ENCODE measurements at places on chromosomes 3 and 15. TPM values are rescaled to one million over a fixed set of nuclear protein-coding genes. Genes with fewer than 3 reads are reported as not detected.

Gene ITGB5
- 154 TPM for total RNA-seq

Gene CCDC14
- total RNA-seq = 44.9 TPM

Gene MASP1
- 22.1 TPM for total RNA-seq

Gene GANC
- total RNA-seq = 10.2 TPM

Gene ATR
- total RNA-seq = 35.6 TPM

Gene DPPA2
- total RNA-seq = 2.1 TPM

Gene POLR2M
- total RNA-seq = 148 TPM

GRCh38 chr15:74209560-74209958, 7.0 kb upstream of the STRA6 start:
- H3K27ac ChIP-seq = no peak overlapping the region
- DNase-seq = no peak
- no peaks in the 10 kb centered on the region for H3K36me3 ChIP-seq
- H3K4me3 ChIP-seq = no peak overlapping the region
- H3K27me3 ChIP-seq = peaks cover 2% of the 10 kb centered on the region
- no peaks in the 10 kb centered on the region for H3K4me1 ChIP-seq

- H3K4me1 ChIP-seq = no peaks in the 10 kb centered on the region
- no peak overlapping the region for H3K4me3 ChIP-seq
- no peaks in the 10 kb centered on the region for H3K36me3 ChIP-seq
- no peak for DNase-seq
- no peak overlapping the region for H3K27ac ChIP-seq
Measured at GRCh38 chr3:25171118-25171807, 256.8 kb upstream of the RARB start.

DNA sequence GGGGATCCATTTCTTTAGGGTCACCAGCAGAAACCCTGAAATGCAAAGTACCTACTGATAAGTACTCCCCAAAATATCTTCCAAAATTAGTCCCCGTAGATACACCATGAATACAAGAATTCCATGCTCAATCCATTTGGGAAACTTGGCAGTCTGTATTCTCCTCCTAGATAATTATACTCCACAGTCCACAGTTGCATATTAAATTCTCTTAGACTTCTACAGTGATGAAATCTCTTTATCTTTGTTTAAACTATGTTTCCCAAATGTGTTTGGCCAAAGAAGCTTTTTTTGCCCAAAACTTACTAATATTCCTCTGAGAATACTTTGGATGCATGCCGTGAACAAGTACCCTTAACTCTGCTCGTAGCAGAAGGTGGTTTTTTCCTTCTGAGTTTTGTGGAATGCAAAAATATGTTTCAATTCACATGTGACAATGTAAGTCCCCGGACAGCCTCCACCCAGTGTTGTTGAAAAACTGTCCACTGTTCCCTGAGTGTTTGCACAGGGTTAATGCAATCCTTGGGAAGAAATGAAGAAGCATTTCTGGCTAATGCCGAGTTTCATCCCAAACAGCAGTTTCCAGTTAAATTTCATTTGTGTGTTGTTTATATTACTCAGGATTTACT, 126.7 kb downstream of the ARNT2 start:
- no peaks in the 10 kb centered on the region for H3K36me3 ChIP-seq
- no peak for DNase-seq
- no peak overlapping the region for H3K27ac ChIP-seq
- no peaks in the 10 kb centered on the region for H3K27me3 ChIP-seq
- no peak overlapping the region for H3K4me3 ChIP-seq

DNA sequence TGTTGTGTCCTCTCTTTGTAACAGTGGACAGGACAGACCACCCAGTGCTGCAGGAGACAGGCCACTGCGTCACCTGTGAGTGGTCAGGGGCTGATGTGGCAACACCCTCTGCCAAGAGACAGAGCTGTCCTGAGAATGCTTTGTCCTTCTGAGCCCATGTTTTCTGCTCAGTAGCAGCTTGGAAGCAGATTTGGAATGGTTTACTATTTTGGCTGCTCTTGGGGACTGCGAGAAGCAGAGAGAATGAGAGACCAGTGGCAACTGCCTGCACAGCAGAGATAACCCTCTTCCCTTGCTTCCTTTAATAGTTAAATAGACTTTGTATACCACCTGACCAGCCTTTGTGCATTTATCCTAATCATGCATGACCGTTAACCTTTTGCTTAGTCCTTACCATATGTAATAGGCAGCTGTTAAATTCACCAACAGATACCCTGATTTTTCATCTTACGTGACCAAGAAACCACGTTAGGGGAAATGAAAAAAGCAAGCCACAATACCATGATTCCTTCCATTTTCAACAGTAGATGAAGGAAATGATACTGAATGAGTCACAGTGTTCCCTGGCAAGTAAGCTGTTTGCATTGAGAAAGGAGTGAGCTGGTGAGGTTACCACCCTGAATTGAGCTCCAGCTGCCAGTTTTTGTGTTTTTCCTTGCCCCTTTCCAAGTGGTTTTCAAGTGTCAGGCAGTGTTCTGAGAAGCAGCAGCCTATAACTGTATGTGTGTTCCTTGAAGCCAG, 35.5 kb downstream of the B3GALNT1 start:
- no peak overlapping the region for H3K4me3 ChIP-seq
- no peaks in the 10 kb centered on the region for H3K36me3 ChIP-seq
- H3K27ac ChIP-seq = no peak overlapping the region

GRCh38 chr15:75694241-75695182, 18.1 kb downstream of the CSPG4 start:
- H3K4me1 ChIP-seq = peaks cover 12% of the 10 kb centered on the region
- DNase-seq = peak; percentile 50
- H3K4me3 ChIP-seq = no peak overlapping the region
- H3K27me3 ChIP-seq = no peaks in the 10 kb centered on the region
- H3K36me3 ChIP-seq = no peaks in the 10 kb centered on the region

GRCh38 chr3:2851835-2852234, 258.3 kb downstream of the IL5RA start:
- H3K4me3 ChIP-seq = no peak overlapping the region
- H3K4me1 ChIP-seq = no peaks in the 10 kb centered on the region
- DNase-seq = no peak
- no peaks in the 10 kb centered on the region for H3K27me3 ChIP-seq
- no peaks in the 10 kb centered on the region for H3K36me3 ChIP-seq

- peaks cover 10% of the 10 kb centered on the region for H3K4me1 ChIP-seq
- H3K36me3 ChIP-seq = no peaks in the 10 kb centered on the region
- H3K27ac ChIP-seq = peak overlapping the region; percentile 74
- H3K4me3 ChIP-seq = no peak overlapping the region
- H3K27me3 ChIP-seq = no peaks in the 10 kb centered on the region
- peak; percentile 39 for DNase-seq
Measured at GRCh38 chr3:45087155-45087554, 59.0 kb downstream of the CDCP1 start.

DNA sequence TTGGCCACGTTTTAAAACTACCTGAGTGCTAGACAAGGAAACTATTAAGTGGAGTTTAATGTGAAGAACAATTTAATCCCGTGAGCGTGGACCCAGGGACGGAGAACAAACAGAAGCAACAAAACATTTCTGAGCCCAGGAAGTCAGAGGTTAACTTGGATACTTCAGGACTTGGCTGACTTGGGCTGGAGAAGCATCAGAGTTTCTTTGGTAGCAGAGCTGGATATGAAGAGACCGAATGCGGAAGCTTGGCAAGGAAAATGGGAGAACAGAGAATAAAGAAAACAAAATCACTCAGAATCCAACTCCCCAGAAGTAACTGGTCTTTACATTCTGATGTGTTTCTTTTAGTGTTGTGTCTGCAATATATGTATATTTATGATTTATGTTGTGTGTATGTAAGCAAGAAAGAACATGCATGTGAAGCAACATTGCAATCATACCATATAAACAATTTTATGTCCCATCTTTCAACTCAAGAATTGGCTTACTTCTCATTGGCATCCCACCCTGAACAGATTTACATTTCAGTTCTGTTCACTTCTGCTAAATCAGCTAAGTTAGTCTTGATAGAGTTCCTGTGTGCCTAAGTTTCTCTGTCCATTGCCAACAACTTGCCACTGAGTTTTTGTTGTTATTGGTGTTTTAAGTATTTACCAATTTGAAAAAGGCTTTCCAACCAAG, 17.2 kb upstream of the PLOD2 start:
- no peak overlapping the region for H3K27ac ChIP-seq
- no peak overlapping the region for H3K4me3 ChIP-seq
- H3K4me1 ChIP-seq = no peaks in the 10 kb centered on the region
- H3K27me3 ChIP-seq = no peaks in the 10 kb centered on the region
- no peaks in the 10 kb centered on the region for H3K36me3 ChIP-seq

DNA sequence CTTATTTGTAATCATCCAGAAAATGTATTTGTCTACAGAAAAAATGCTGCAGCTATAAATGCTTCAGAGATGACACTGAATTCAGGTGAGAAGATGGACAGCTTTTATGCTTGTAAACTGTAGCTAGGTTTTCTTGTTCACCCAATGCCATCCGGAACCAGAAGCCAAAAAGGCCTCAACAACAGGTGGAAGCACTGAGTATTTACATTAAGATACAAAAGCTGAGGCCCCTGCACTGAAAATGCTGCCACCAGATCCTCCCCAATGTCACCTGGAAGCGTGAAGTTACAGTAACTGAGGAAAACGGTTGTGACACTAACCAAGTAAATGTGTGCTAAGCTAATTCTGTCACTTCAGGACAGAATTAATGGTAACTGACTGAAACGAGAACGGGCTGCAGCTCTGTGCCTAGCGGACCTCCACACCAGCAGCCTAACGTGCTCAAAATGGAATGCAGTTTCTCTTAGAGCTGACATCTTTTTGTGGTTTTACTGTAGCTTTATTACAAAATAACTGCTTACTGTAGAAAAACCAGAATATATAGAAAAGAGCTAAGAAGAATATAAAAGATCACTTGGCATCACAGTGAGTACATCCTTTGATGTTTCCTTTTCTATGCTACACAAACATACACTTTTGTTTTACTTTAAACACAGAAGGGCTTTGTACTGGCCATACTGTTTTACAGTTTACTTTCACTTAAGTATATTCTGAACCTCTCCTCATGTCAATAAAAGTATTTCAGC, 7.6 kb downstream of the CHSY1 start:
- DNase-seq = no peak
- no peak overlapping the region for H3K4me3 ChIP-seq
- peaks cover 48% of the 10 kb centered on the region for H3K4me1 ChIP-seq
- H3K36me3 ChIP-seq = no peaks in the 10 kb centered on the region

DNA sequence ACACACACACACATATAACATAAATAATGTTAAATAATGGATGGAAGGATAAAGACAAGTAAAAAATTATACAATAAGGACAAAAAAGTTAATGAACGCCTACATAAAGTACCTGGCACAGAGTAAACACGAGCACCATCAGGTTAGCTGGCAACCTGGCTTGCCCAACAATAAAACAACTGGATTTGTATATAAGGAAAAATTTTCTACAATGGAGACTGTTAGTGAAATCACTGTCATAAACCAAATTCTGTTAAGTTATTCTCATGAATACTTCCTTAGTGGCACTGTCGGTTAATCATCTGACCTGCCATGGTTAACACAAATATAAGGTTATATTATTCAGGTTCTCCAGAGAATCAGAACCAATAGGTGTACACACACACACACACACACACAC, 54.8 kb downstream of the DPH6 start:
- H3K4me3 ChIP-seq = no peak overlapping the region
- no peaks in the 10 kb centered on the region for H3K4me1 ChIP-seq
- H3K27ac ChIP-seq = no peak overlapping the region
- no peaks in the 10 kb centered on the region for H3K36me3 ChIP-seq

DNA sequence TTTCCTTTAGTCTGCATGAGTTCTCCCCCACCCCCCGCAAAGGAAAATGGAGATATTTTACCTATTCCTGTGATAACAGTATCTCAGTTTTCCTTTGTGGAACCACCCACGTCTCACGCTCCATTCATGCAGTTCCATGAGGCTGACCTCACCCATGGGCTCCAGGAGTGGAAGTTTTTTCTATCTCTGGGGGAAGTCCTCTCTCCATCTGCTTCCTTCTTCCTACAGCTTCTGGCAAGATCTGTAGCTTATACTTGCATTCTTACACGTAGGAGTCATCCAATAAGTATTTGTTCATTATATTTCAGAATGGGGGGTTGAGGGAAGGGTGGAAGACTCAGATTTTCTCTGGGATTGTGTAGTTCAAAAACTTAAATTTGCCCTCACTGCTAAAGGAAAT, 5.8 kb upstream of the GLCE start:
- no peak for DNase-seq
- H3K4me3 ChIP-seq = no peak overlapping the region
- H3K27me3 ChIP-seq = no peaks in the 10 kb centered on the region
- no peaks in the 10 kb centered on the region for H3K4me1 ChIP-seq

GRCh38 chr15:29566914-29567313, 255.4 kb downstream of the TJP1 start:
- no peaks in the 10 kb centered on the region for H3K4me1 ChIP-seq
- H3K27ac ChIP-seq = no peak overlapping the region
- DNase-seq = no peak
- H3K4me3 ChIP-seq = no peak overlapping the region
- H3K36me3 ChIP-seq = no peaks in the 10 kb centered on the region

DNA sequence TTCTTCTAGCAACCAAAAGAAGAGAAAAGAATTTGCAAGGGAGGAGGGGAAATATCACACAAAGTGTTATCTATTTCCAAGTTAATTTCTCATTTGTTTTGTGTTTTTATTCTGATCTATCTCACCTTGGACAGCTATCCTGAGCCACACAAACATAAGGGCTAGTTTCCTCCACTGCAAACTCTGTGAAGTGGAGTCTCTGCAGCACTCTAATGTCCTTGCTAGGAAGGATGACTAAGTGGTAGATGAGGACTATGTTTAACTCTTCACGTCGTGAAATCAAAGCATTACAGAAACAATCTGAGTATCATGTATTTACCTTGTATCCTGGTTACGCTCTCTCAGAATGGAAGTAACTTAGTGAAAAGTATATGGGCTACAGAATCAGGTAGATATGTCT, 33.9 kb upstream of the CHRM5 start:
- DNase-seq = no peak
- no peak overlapping the region for H3K4me3 ChIP-seq
- H3K27me3 ChIP-seq = no peaks in the 10 kb centered on the region
- H3K36me3 ChIP-seq = no peaks in the 10 kb centered on the region
- H3K4me1 ChIP-seq = no peaks in the 10 kb centered on the region

GRCh38 chr3:181497358-181497757, 214.4 kb upstream of the SOX2 start:
- H3K27ac ChIP-seq = no peak overlapping the region
- no peak overlapping the region for H3K4me3 ChIP-seq
- DNase-seq = no peak
- no peaks in the 10 kb centered on the region for H3K36me3 ChIP-seq
- H3K4me1 ChIP-seq = no peaks in the 10 kb centered on the region

- no peak for DNase-seq
- no peak overlapping the region for H3K27ac ChIP-seq
- H3K4me1 ChIP-seq = no peaks in the 10 kb centered on the region
- no peaks in the 10 kb centered on the region for H3K27me3 ChIP-seq
- no peaks in the 10 kb centered on the region for H3K36me3 ChIP-seq
- no peak overlapping the region for H3K4me3 ChIP-seq
Measured at GRCh38 chr3:163838769-163839168, 1239.5 kb downstream of the SI start.

GRCh38 chr15:76217882-76218217, 93.4 kb downstream of the ETFA start:
- no peak for DNase-seq
- peaks cover 7% of the 10 kb centered on the region for H3K4me1 ChIP-seq
- no peaks in the 10 kb centered on the region for H3K36me3 ChIP-seq
- no peaks in the 10 kb centered on the region for H3K27me3 ChIP-seq
